H1 (cell line): ENCODE measurements at places on chromosomes 16 and 17. TPM values are rescaled to one million over a fixed set of nuclear protein-coding genes. Genes with fewer than 3 reads are reported as not detected.

GRCh38 chr17:1511290-1511689 lies 5.1 kb downstream of the INPP5K start:
- no peak for DNase-seq

DNA sequence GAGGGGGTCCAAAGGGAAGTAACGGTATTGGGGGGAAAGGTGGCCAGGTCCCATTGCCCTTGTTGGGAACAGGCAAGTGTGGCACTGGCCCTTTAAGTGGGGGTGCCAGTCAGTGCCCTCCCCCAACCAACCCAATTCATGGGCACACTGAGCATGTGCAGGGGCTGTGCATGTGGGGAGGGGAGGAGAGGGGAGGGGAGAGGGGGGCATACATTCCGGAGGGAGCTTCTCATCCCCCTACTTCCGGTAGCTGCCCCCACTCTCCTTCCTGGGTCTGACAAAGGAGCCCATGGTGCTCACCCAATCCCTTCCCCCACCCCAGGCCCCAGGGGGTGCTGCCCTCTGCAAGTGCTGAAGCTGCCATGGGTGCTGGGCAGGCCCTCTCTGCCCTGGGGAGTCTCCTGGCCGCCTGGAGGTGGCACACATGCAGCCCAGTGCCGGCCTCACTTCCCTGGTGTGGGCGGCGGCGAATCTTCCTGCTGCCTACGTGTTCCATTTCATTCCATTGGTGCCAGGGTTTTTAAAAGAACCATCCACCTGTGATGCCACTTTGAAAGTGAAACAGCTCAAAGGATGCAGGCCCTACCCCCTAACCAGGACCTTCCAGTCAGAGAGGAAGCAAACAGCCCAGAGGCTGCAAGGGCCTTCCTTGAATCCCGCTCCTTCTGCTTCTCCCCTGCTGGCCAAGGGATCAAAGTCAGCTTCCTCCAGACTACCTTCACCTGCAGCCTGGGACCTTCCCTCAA lies 11.0 kb downstream of the HEXIM2 start:
- peak; percentile 70 for DNase-seq

- no peak for DNase-seq
Measured at GRCh38 chr16:59478838-59479237, 744.7 kb upstream of the GOT2 start.

- no peak for DNase-seq
Measured at GRCh38 chr16:3949287-3949686, 68.8 kb upstream of the CREBBP start.

- no peak for DNase-seq
Measured at GRCh38 chr16:4633910-4634635, 9.4 kb downstream of the MGRN1 start.

DNA sequence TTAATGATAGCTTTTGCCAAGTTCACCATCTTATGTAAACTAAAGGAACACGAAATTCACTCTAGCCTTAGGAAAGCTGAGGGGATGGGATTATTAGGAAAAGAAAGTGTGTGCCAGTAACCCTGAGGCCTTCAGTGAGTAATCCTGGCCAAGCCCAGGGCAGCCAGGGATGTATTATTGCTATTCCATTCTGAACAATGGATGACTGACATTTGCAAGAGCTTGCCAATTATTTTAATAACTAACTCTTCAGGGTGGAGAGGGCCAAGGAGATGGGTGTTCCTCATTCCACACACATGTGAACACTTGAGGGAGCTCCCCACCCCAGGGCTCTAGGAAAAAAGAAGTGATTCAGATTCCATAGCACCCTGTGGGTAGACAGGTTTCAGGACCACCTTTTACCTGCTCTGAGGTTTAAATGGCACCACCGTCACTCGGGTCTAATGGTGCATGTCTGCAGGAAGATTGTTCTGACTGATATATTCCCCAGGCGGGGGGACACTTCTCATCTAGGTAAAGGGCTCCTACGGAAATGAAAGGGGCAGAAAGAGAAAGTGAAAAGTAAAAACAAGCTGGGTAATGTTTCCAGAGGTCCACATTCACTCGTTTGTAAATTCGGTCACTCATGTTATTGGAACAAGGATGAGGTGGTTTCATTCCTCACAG lies 41.5 kb downstream of the TK2 start:
- no peak for DNase-seq

DNA sequence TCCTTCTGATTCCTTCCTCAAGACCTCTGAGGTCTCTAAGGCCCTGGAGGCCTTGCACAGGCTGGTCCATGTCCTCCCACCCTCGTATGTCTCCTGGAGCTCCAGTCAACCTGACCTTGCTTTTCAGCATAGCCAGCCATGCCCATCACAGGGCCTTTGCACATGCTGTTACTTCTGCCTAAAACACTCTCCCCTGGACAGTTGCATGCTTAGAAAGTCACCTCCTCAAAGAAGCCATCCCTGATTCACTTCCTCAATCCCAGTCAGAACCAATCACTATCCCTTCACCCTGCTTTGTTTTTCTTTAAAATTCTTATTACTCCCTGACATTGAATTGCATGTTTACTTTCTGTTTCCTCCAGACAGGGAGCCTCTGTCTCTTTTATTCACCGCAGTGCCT lies 322.1 kb upstream of the CCL2 start:
- DNase-seq = no peak

DNA sequence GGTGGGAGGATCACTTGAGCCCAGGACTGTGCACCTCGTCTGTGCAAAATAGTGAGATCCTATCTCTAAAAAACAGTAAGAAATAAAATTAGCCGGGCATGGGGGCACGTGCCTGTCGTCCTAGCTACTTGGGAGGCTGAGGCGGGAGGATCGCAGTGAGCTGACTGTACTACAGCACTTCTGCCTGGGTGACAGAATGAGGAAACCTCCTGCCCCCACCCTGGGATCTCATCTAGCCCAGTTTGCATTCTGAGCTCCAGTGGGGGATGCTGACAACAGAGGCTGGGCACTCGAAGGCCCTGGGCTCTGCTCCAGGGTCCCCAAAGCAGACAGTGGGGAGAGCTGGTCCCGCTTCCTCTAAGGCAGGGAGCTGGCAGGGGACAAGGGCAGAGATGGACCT lies 7.1 kb downstream of the NAGPA start:
- DNase-seq = no peak

- no peak for DNase-seq
Measured at GRCh38 chr17:83080858-83081683, 1.7 kb downstream of the METRNL start.

DNA sequence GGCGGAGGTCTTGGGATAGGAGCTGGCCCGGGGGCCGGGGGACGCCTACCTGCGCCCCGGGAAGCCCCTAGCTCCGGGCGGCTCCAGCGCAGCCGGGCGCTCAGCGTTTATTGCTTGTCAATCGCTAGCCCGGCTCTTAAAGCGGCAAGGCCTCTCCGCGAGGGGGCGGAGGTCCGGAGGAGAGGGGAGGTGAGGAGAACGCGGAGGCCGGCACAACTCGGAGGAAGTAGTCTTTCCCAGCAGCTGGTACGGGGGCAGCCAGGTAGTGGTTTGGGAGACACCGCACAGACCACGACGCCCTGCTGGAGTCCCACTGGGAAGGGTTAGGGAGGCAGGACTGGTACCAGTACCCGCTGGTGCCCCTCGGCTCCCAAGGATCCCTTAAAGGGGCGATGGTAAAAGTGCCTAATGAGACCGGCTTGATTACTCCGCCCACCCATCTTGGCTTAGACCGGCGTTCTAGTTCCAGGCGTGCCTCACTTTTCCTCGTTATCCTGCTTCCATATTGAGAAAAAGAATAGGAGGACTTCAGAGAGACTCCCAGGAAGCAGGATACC lies at the start of gene MPP2:
Gene MPP2 (minus strand): TSS at position 112 of the 557 bp plus-strand sequence. CDS start 3,076 bp downstream, outside the sequence.
- peak; percentile 91 for DNase-seq

DNA sequence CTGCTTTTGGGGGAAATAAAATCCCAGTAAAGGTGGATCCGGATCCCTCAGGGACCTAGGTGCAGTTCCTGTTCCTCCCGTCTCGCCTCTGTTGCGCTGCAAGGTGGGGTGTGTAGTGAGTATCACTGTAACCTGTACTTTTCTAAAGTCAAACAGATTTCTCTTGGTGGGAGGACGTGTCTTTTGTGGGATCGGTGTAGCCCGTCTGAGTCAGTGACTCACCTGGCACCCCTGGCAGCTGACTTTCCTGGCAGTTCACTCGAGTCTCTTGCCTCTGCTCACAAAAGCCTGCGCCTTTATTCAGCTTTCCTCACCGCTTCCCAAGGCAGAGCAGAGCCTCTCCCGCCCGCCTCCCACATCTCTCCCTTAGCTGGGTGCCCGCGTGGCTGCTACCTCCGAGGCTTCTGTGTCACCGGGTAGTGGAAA lies 85.7 kb downstream of the CMIP start:
- no peak for DNase-seq

- no peak for DNase-seq
Measured at GRCh38 chr17:78789663-78790181, 7.6 kb upstream of the CYTH1 start.

DNA sequence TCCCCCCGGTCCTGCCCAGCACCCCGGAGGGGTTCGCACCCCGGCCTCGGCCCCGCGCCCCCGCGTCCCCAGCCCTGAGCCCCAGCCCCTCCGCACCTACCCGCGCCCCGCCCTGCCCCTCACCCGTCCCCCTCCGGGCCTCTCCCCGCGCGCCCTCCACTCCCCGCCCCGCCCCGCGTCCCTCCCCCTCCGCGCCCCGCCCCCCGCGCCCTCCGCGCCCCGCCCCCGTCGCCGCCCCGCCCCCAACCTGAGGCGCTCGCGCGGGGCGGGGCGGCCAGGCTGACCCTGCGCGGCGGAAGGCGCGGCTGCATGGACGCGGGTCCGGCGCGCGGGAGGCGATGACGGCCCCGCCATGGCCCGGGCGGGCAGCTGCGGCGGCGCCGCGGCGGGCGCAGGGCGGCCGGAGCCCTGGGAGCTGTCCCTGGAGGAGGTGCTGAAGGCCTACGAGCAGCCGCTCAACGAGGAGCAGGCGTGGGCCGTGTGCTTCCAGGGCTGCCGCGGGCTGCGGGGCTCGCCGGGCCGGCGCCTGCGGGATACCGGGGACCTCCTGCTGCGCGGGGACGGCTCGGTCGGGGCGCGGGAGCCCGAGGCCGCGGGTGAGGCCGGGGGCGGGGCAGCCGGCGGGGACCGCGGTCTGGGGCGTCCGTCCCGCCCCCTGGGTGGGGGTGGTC lies at the start of gene SPIRE2:
Gene SPIRE2 (plus strand): TSS at position 277 of the 671 bp plus-strand sequence. CDS start 76 bp downstream, at position 353.
- DNase-seq = no peak

DNA sequence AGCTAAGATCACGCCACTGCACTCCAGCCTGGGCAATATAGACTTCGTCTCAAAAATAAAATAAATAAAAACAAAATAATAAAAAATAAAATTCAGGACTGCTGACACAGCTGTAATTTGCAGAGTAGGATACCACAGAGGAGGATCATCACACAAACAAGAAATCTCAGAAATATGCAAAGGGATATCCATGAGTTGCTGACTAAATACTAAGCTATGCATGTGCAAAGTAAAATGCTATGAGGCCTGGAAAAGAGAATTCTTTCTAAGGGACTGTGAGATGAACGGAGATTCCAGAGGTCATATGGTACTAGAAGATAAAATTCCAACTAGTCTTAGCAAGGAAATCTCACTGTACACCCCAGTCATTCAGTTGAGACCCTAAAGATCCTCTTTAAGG lies 74.8 kb downstream of the SLC39A11 start:
- DNase-seq = no peak

DNA sequence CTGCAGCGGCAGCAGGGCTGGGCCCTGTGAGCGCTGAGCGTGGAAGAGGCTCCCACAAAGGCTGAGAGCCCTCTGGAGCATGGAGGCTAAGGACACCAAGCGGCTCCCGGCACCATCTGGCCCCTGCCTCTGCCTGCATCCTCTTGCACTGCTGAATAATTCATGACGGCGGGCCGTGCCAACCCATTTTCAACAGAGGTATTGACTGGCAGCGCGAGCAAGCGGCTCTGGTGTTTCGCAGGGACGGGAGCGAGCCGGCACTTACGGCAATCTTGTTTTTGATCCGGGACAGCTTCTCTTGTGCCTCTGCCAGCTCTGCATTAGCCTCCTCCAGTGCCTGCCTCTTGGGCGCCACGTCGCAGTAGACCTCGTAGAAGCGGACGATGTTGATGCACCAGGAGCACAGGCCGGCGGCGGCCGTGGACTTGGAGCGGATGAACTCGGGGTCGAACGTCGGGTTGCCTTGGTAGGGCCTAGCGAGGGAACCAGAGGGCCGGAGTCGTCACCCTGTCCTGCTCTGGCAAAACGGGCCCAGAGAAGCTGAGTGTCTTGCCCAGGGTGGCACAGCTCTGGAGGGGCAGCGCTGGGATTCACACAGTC lies 80.4 kb downstream of the PGS1 start:
- no peak for DNase-seq

GRCh38 chr16:68219725-68220351 lies 16.1 kb downstream of the ESRP2 start:
- no peak for DNase-seq

DNA sequence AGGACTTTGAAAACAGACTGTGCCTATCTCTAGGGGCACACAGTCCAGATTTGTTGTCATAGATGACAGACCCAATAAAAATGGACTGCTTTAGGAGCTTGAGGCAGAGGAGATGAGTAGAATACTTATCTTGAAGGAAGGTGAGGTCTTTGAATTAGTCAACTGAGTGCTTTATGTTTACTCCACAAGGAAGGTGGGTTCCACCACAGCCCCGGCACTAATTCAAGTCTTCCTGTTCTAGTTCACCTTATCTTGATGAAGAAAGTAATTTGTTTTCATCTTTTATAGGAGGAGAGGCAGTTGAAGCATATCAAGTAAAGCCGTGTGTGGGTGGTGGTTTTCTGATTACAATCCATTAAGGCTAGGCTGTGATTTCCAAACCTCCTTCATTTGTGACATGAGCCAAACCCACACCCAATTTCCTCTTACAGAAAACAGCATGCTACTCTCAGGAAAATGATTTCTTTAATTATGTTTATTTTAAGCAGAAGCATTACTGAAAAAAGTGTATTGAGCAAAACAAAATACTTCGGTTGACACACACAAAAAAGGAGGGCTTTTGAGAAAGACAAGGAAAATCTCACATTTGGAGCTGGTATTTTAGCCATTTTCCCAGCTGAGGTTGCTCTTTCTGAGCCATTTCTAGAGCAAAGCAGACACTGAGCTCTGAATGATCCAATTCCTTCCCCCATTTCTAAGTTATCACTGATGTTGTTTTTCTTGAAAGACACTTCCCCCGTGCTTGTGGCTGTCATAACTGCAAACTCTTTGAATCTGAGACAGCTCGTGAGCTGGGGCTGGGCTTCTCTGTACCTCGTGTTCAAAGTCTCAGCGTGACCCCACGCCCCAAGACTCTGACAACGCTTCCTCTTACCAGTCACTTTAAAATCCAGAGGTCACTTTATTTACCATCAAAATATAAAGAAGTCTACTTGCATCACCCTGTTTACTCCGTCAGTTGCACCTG lies 35.4 kb downstream of the CDRT15 start:
- no peak for DNase-seq

Gene PTGES3L
- total RNA-seq = 2.2 and 3.0 TPM in 2 replicates

Gene SLC35G6
- total RNA-seq = not detected in 2 replicates

Gene GRIN2A
- 0.96 and 1.8 TPM in 2 replicates for total RNA-seq

Gene SNX20
- total RNA-seq = not detected in 2 replicates

Gene TPSB2
- not detected in 2 replicates for total RNA-seq

Gene AURKB
- 154 and 160 TPM in 2 replicates for total RNA-seq

Gene TMEM132E
- total RNA-seq = 0.31 and 0.45 TPM in 2 replicates

Gene TMEM186
- 13.1 and 14.3 TPM in 2 replicates for total RNA-seq

Gene CSH1
- total RNA-seq = not detected in 2 replicates

Gene RAP1GAP2
- 63.4 and 63.8 TPM in 2 replicates for total RNA-seq
